ENCODE measurements at places on chromosomes 7 and 10. TPM values are rescaled to one million over a fixed set of nuclear protein-coding genes. Genes with fewer than 3 reads are reported as not detected.

Gene UNCX
- total RNA-seq = not detected

Gene ZNF727
- 0.27 TPM for total RNA-seq

Gene ZNF33B
- total RNA-seq = 20.7 TPM

Gene UMAD1
- total RNA-seq = 9.4 TPM

Gene SPDYE2
- under 0.01 TPM for total RNA-seq

Gene ABCA13
- total RNA-seq = 4.3 TPM

Gene TRIL
- under 0.01 TPM for total RNA-seq

Gene AP3M1
- 25.3 TPM for total RNA-seq

Gene PRKRIP1
- 19.7 TPM for total RNA-seq

GRCh38 chr10:25304606-25305005, 129.8 kb downstream of the GPR158 start:
- no peak for DNase-seq

DNA sequence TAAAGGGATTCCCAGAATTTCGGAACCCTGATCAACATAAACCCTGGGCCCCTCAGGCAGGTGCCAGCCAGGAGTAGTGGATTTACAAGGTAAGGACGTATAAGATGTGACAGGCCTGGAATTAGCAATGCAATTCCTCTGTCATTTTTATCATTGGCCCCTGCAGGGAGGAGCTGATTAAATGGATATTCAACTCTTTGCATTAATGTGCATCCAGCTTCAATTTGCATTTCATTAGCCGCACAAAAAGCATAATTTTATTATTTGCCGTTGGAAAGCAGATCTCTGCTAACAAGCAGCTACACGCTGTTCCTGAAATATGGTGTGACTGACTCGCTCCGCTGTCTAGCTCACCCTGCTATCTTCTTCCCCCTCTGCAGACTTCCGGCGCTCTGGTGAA, 195.8 kb downstream of the RPS24 start:
- DNase-seq = no peak

- no peak for DNase-seq
Measured at GRCh38 chr7:3650844-3651243, 349.8 kb downstream of the SDK1 start.

DNA sequence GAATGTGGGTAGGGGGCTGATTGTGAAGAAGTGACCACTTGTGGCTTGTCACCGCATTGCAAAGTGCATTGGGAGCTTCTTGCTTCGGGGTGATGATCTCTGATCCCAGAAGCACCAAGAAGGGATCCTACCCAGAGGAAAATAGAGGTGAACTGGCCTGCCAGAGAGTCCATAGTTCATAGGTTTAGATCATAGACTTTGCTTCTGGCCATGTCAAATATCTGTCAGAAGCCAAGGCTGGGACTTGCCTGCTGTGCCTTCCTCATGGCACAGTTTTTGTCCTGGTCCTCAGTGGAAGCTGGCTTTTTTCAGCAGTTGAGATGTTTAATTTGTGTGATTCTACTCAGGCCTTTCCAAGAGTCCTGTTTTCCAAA, 1.1 kb downstream of the ZSWIM8 start:
- DNase-seq = no peak

- DNase-seq = no peak
Measured at GRCh38 chr7:96330193-96330592, 8.3 kb upstream of the SLC25A13 start.

GRCh38 chr10:104316321-104317099, 21.8 kb downstream of the ITPRIP start:
- DNase-seq = no peak

GRCh38 chr7:123024989-123025758, 29.7 kb upstream of the TAS2R16 start:
- no peak for DNase-seq

DNA sequence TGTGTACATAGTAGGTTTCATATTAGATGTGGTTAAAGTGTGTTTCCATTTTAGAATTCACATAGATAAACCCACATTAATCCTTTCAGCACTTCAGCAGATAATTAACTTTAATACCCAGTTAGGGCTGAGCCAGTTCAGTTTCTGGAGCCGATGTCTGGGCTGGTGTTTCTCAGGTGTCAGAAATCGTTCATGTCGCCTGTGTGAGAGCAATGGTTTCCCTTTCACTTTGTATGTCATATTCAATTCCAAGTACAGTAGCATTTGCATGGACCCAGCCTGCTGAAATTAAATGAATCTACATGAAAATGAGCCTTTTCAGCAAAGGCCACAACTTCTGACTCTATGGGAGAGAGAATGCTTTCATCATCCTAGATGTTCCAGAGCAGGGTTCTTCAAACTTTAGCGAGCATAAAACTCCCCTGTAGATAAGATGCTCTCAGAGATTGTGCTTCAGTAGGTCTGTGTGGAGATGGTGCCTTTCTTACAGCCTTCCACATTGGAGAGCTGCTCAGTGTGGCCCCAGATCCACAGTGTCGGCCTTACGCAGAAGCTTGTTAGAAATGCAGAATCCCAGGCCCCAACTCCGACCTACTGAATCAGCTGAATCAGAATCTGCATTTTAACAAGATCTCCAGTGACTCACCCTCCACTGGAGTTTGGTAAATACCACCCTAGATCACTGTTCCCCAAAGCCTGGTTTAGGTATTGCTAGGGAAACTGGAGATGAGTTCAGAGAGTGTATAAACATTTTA, 19.6 kb downstream of the WIPF3 start:
- DNase-seq = no peak

GRCh38 chr10:62037890-62038608, 136.6 kb downstream of the ARID5B start:
- no peak for DNase-seq

DNA sequence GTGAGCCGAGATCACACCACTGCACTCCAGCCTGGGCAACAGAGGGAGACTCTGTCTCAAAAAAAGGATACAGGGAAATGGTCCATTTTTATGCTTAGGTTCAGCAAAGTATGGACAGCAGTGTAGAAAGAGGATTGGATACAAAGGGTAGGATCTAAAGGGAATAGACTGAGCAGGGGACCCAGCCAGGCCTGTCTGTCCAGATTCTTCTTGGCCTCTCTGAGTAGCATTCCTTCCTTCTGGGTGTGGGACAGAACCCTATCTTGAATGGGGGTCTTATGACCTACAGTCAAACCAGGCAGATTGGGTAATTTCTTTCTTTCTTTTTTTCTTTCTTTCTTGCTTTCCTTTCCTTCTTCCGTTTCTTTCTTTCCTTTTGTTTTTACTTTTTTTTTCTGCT, 25.6 kb downstream of the SH2B2 start:
- no peak for DNase-seq

DNA sequence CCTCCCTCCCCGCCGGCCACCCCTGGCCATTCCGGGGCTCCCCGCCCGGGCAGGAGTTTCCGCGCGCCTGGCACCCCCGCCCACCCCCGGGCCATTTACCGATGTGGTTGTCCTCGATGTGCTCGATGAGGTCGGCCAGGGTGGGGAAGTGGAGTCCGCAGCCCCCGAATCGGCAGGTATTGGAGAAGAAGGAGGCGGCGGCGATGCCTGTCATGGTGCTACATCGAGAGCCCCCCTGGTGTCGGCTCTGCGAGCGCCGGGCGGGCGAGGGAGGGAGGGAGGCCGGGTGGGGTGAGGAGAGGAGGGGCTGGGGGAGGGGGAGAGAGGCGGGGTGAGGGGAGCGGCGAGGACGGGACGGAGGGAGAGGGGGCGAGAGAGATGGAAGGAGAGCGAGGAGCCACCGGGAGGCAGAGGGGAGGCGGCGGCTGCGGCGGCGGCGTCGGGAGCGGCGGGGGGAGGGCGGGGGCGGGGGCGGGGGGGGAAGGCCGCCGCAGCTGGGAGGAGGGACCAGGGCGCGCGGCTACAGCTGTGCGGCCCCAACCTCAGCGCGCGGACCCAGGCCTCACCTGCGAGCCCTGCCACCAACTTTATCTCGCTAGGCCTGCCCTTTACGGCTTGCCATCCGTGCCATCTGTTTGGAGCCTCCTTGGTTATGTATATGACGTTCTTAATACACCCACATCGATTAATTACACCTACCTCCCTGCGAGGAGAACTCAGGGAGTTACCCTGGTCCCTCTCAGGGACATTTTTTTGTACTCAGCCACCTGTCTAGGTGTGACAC, at the start of gene JAZF1:
Gene JAZF1 (minus strand): TSS at position 432 of the 784 bp plus-strand sequence.
- DNase-seq = peak; percentile 30

DNA sequence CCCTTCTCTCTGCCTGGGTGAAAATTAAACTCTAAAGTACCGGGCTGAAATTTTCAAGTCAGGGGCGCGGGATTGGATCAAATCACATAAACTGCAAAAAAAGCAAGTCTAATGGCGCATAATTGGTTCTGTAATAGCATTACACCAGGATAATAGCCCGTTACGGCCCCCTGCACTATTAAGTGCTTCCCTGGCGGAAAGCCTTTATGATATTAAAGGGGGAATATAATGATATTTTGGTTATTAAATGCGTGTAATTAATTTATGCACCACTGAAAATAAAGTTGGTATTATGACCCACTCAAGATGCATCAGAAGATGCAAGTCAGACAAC, 744 bp upstream of the DRGX start:
- DNase-seq = no peak

DNA sequence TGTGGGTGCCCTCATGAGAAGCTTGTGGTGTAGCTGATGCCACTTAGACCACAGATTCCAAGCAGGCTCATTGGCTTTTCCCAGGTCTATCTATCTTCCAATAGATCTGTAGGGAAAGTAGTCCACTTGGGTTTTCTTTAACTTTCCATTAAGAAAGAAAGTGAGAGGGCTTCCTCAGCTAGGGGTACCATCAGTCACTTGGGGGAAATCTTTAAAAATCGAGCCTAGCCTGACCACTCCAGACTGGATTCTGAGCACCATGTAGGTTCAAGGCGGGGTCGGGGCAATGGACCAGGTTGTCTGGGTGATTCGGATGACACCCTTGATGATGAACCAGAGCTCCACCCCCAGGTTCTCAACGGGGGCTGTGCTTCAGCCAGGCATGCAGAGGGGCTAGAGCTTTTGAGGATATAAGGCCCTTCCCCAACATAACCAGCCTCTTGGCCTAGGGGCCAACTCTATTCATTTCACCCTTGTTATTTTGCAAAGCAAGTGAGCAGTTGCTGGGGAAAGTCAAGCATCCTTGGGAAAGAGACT, 27.0 kb downstream of the ITPRIP start:
- DNase-seq = no peak

- no peak for DNase-seq
Measured at GRCh38 chr7:82816272-82816671, 346.4 kb downstream of the PCLO start.

GRCh38 chr10:97927622-97928021, 78.0 kb downstream of the GOLGA7B start:
- no peak for DNase-seq

- no peak for DNase-seq
Measured at GRCh38 chr7:44727158-44727936, 21.3 kb upstream of the ZMIZ2 start.

DNA sequence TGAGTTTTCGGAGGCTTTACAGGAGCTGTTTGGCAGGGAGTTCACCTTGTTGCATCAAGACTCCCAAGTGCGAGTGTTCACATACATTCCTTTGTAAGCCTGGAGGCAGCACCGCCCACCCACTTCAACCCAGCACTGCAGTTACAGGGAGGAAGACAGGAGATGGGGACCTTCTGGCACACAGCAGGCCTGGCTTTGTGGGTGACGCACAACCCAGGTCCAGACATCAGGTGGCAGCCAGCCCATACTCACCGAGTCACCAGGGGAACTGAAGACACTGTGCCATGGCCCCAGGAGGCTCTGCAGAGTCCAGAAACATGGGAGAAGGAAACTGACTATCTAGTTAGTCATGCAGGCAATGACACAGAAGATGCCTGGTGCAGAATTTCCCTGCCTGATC, 305.9 kb upstream of the RNF32 start:
- no peak for DNase-seq

DNA sequence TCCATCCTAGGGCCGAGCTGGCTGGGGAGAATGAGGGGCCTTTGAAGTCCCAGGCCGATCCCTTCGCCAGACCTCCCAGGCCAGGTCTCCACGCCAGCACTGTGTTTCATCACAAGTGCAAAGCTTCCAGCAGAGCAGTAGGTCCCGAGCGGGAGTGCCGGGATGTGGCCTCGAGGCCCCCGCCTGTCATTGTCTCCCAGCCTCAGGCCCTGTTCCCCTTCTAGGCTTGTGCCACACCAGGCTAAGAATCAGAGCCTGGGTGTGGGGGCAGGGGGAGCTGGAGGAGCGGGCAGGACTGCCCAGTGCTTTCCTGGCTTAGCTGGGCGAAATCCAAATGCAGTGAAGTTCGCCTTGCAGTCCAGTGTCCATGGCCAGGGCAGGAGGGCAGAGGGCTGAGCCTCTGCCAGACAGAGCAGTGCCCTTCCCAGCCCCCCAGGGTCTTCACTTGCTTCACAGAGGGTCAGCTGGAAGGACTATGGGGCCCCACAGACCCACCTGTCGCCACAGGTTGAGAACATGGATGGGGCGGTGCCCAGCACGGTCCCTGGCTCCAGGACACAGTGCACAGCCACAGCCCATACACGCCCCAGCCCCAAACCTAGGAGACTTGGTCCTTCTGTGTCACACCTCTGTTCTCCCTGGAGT, 20.2 kb upstream of the PFKFB3 start:
- no peak for DNase-seq

DNA sequence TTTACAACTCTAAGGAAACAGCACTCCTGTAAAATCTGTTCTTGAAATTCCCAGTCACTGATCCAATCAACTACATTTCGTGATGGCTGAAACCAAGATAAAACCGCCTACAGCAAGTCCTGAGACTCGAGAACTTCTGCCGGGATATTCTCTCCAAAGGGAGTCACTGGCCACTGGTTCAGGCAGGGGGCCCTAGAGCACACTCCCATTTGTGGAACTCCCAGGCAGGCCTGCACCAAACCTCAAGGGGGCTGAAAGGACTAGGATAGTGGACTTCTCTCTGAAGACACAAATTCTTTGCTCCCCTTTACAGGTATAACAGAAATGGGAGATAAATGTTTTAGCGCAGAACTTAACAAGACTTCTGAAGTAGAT, 16.3 kb downstream of the CYTH3 start:
- DNase-seq = no peak

DNA sequence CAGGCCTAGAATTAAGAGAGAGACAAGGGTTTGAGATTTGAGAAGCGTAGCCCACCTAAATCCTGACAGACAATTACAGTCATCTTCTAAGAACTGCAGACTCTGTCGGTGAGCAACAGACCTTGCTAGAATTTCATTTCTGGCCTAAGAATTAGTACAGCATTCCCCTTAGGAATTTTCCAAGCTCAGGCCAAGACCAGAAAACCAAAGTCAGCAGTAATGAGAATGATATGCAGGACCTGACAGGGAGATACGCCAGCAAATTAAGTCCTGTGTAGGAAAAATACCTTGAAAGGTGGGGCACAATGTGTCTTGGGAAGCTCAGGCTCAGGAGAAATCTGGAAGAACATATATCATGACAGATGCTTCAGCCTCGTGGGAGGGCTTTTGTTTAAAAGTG, 52.7 kb upstream of the HERPUD2 start:
- no peak for DNase-seq

- no peak for DNase-seq
Measured at GRCh38 chr10:114384181-114384580, 20.1 kb downstream of the AFAP1L2 start.

GRCh38 chr7:30912021-30912730, 523 bp downstream of the AQP1 start:
- DNase-seq = no peak

GRCh38 chr7:49926720-49927119, 153.3 kb downstream of the VWC2 start:
- DNase-seq = no peak
